GM23338 (cell line): ENCODE measurements at places on chromosomes 6 and 20. TPM values are rescaled to one million over a fixed set of nuclear protein-coding genes. Genes with fewer than 3 reads are reported as not detected.

DNA sequence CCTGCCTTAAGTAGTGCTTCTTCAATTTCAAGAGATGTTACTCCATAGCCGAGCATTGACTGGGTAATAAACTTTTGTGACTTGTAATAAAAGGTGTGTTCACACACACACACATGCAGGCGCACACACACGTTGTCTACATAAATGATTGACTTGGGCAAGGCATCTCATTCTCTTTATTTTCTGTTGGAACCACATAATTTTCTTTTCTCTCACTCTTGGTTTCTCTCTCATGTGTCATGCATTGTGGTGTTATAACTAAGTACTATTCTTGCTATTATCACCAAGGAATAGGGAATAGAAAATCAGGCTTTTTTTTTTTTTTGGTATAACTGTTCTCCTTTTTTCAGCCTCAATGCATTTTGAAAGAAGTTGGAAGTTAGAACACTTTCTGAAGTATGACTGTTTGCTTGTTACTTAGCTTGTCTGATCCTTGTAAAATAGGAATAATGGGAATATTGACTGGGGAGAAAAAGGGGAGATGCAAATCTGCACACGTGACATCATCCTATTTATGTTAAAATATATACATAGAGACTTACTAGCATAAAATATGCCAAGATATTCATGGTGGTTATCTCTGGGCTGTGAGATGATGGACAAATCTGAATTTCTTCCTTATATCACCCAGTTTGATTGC, 26.1 kb upstream of the CD83 start:
- DNase-seq, result no peak

- no peak for DNase-seq
Measured at GRCh38 chr20:37699202-37699601, 5.4 kb downstream of the CTNNBL1 start.

- no peak for DNase-seq
Measured at GRCh38 chr20:32678948-32679347, 5.2 kb upstream of the C20orf203 start.

DNA sequence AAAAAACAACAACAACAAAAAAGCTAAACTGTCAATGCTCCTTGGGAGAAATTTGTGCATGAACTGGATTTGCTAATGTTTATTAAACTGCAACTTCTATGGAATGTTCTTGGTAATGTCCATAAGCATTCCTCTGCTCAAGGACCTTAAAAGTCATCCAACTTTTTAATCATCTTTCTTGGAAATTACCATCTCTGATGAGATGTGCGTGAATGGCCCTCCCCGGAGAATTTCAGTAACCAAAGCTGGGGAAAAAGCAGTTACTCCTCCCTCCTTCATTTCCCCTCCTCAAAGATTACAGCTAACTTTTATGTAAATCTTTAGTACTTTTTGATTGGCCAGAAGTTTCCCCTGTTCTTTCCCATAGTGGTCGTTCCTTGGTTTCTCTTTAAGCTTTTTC, 5.2 kb downstream of the TBCC start:
- no peak for DNase-seq

The DEFB124 gene
- 0.52 TPM in 1 of 2 replicates, not detected in the other for total RNA-seq

The TGM3 gene
- 0.08 TPM in 1 of 2 replicates, not detected in the other for total RNA-seq

DNA sequence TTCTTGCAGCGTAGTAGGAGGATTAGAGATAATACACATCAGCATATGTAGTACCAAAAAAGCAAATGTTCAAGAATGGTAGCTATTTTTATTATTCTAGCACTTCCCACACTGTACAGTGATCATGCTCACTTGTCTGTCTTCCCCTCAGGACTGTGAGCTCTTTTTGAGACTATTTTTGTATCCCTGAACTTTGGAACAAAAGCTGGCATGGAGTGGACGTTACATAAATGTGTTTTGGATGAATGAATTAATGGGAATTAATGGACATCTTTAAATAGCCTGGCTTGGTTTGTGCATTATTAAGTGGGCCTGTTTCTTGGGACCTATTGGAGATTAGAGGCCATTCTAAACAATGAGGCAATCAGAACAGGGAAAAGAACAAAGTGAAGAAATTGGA, 243.7 kb downstream of the CD83 start:
- no peak for DNase-seq

The STMN3 gene
- 42.7 and 61.3 TPM in 2 replicates for total RNA-seq

The RFX6 gene
- total RNA-seq, result 0.31 and 0.35 TPM in 2 replicates

- peak; percentile 77 for DNase-seq
Measured at GRCh38 chr6:166313255-166314070, 5.3 kb upstream of the PRR18 start.

GRCh38 chr20:62886709-62887058, 25.1 kb upstream of the TCFL5 start:
- no peak for DNase-seq

DNA sequence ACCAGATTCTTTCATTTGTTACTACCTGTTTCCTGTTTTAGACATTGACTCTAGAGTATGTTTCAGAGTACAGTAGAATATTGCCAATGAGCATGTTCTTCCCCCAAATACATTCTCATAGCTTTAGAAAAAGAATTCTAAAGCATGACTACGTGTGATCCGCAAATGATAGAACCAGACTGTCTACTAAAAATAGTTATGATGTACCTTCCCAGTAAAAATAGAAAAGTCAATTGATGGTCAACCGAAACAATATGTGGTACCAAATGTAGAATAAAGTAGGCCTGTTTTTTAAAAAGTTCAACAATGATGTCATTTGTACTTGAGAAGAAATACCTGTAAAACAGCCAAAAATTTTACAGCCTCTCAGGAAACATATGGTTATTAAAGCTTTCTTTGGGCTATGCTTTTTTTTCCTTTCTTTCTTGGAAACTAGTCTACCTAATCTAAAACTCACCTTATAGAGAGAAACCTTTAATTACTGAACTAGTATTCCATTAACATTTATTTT, 130.1 kb upstream of the MTHFD1L start:
- no peak for DNase-seq
